ENCODE measurements at places on chromosomes 7 and 10.

DNA sequence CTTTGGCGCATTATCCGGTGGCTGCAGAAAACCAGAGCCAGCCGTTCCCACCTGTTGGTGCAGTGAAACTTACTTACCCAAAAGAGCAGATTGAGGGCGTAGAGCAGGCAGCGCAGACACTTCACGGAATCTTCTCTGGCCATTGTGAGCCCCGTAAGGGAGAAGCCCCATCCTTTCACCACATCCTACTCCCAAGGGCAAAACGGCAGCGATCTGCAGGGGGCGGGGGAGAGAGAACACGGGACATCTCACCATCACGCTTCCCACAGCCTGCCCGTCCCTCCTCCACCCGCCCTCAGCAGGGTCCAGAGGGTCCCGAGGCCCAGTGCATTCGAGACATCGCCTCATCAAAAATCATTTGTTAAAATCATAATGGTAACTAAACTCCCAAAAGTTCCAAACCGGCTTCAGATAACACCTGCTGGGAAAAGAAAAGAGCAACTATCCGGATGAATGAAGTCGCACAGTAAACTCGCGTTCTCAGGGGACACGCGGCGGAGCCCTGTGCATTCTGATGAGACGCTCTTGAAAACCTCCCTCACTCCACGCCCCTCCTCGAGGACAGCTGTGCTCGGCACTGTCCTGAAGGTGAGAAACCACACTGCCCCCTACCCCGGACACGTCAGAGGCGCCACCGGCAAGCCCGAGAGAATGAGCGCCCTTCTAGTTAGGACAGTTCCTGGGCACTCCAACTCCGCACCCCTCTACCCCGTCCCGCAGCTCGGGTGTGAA lies 1.2 kb downstream of the TSPAN12 start:
- DNase-seq: no peak

GRCh38 chr7:155458111-155458877 lies at the start of gene EN2:
Gene EN2, plus strand, starts transcription at chr7:155458129. Its CDS starts 249 bp downstream, at chr7:155458378.
- no peak for DNase-seq

- DNase-seq: no peak
Measured at GRCh38 chr7:12554872-12555271, 15.6 kb upstream of the SCIN start.

- DNase-seq: no peak
Measured at GRCh38 chr7:38825721-38826440, 83.1 kb downstream of the VPS41 start.

- DNase-seq: no peak
Measured at GRCh38 chr10:113572520-113573290, 19.9 kb downstream of the HABP2 start.

GRCh38 chr10:1289591-1289990 lies 233.4 kb downstream of the WDR37 start:
- no peak for DNase-seq

DNA sequence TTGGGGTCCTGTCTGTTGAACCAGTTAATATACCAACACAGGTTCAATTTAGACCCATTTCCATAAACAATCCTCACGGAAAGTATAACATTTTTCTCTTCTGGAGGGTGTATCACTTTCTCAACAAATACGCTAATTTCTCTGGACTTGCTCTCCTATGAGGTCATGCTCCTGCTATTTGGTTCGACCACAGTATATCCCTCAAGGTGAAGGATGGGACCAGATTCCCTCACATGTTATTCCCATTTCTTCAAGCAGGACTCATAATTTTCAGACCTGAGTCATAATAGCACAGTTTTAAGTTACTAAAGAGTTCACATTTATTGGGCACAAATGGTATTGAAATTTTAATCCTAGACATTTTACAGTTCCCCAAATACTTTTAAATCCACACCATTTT lies 57.2 kb downstream of the ADAM12 start:
- DNase-seq: no peak

DNA sequence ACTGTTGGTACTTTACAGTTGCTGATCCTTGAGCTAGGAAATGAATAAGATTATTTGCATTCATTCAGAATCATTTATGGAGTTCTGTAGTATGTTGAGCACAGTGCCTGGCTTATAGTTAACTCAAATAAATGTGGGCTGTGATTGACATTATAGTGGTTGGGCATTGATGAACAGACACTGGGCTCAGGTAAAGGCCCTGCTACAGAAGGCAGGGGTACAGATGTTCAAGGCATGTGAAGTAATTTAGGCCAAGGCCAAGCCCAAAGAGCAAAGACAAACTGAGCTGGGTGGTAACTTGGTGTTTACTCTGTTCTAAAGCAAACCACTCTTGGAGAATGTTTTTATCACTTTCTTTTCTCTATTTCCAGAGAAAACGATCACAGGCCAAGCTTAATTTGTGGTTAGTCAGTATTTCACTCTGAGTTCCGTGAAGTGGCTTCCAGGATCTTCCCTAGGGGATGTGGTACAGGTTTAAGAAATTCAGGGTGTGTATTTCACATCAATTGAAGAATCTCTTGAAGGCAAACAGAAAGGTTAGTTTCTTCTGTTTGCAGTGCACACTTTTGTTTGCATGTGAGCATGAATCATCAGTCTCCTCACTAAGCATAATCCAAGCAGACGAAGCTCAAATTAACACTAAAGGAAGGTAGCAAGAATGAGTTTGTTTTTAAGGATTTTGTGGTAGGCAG lies 113.9 kb upstream of the PRR15 start:
- no peak for DNase-seq

DNA sequence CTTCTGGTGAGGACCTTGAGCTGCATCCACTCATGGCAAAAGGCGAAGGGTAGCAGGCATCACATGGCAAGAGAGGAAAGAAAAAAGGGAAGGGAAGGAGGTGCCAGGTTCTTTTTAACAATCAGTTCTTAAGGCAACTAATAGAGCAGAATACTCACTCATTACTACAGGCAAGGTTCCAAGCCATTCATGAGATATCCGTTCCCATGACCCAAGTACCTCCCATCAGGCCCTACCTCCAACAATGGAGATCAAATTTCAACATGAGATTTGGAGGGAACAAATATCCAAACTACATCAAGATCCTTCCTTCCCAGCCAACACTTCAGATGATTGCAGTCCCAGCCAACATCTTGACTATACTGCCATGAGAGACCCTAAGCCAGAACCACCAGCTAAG lies 38.9 kb upstream of the YAE1 start:
- no peak for DNase-seq

- DNase-seq: no peak
Measured at GRCh38 chr10:70575874-70576802, 26.4 kb downstream of the PRF1 start.

GRCh38 chr7:22082886-22083703 lies 137.4 kb upstream of the CDCA7L start:
- DNase-seq: peak; percentile 20

GRCh38 chr7:37195388-37195787 lies 253.3 kb downstream of the ELMO1 start:
- DNase-seq: no peak

GRCh38 chr7:142611566-142612236 lies 137.6 kb upstream of the PRSS1 start:
- no peak for DNase-seq

DNA sequence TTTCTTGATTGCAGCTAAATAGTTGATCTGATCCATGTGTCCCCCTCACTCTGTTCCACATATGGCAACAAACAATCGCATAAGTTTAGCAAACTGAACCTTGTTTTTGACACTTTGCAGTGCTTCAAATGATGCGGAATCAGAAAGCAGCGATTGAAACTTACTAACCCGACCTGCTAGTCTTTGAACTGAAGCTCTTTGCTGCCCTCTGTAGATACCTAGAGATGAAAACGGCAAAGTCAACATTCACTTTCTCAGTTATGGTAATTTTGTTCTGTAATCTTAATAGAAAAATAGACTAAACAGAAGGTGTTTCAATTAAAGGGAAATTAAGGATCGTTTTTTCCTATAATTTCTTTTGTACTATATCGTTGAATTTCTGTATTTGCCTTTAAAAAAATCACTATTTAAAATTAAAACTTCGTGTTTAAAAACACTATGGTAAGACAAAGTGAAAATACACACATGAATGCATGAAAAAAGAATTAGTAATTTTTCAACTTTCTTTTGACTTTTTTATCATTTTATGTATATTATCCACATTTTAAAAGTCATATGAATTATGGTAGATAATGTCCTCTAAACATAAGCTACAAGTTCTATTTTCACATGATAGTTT lies 276.5 kb downstream of the MAGI2 start:
- DNase-seq: no peak

GRCh38 chr10:17062955-17063484 lies 66.6 kb downstream of the CUBN start:
- no peak for DNase-seq

- no peak for DNase-seq
Measured at GRCh38 chr7:1738511-1738910, 68.4 kb downstream of the ELFN1 start.

- DNase-seq: no peak
Measured at GRCh38 chr10:48523820-48524758, 80.8 kb downstream of the ARHGAP22 start.

- DNase-seq: no peak
Measured at GRCh38 chr10:61845196-61845949, 56.1 kb upstream of the ARID5B start.

- DNase-seq: no peak
Measured at GRCh38 chr7:46486256-46487206, 565.5 kb upstream of the IGFBP3 start.

DNA sequence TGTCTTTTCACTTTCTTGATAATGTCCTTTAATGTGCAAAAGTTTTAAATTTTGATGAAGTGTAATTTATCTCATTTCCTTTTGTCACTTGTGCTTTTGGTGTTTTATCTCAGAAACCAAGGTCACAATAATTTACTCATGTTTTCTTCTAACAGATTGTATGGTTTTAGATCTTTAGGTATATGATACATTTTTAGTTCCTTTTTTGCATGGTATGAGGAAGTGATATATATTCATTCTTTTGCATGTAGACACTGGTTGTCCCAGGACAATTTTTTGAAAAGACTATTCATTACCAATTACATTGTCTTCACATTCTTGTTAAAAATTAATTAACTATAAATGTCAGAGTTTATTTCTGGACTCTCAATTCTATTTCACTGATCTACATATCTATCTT lies 39.8 kb upstream of the GPR22 start:
- DNase-seq: no peak

DNA sequence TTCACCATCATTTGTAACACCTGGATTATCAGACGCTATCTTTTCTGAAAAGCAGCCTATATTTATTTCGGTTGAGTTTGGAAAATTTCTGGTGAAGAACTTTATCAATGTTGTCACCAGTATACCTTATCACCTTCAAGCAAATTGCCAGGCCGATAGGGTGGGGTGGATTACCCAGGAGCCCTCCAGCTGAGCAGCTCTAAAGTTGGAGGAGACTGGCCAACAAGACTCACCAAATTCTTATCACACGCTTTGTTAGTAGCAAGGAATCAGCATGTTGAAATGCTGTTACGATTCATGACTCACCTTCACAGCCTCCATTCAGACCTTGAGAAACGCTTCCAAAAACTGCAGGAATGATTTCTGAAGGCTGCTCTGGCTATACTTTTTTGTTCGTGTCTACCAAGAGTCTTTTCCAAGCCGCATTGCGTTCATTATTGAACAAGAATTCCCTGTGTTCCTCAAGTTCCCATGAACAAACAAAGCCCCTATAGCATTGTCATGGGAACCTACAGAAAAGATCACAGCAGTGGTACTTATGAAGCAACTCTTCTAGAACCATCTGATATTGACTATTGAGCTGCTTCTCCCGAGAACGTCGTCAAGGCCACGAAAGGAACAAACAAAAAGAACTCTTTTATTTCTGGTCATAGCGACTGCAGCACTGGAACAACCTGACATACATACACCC lies 291.4 kb downstream of the SFMBT2 start:
- no peak for DNase-seq

DNA sequence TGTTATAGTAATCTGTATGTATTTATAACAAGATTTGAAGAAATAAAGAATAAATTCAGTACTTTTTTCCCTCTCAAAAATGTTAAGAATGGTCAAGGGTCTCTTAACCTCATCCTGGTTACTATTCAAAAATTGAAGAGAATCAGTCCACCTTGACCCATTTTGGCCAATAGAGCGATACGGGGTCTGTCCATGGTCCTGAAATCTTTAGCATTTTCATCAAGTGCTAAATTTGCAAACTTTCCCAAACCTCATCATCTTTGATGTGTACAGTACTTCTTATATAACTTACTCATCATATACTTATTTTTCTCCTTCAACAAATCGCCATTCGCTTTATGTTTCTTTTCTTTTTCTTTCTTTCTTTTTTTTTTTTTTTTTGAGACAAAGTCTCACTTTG lies 23.6 kb downstream of the TMEM178B start:
- no peak for DNase-seq

DNA sequence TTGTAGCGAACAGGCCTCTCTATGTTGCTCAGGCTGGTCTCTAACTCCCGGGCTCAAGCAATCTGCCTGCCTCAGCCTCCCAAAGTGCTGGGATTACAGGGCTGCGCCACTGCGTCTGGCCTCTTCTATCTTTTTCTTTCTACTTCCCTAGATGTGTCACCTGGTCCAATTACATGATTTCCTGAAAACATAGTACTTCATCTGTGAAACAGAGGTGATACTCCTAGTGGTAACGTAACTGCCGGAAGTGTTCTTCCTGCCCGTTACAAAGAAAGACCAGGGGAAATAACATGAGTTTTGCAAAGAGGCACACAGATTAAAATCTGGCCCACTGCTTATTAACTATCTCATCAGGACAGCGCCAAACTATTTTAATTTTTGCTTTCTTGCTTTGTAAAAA lies 18.4 kb upstream of the HGF start:
- DNase-seq: no peak

DNA sequence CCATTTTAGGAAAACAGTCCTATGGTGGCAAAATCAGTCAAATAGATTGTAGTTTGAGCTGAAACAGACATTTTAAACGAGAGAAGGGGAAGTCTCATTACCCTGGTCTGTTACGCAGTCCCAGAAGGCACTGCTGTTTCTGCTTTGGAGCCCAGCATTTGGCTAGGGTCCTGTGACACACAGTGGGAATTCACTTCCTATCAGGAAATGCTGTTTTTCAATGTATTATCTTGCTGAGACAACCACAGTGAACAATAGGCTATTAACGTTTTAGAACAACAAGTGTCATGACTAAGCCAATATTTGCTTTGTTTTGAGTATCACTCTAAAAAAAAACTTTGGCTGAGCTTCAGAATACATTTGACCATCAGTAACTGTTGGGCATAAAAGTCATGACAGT lies 74.1 kb downstream of the ADD3 start:
- no peak for DNase-seq

GRCh38 chr7:94008537-94008936 lies 4.4 kb upstream of the BET1 start:
- DNase-seq: no peak

DNA sequence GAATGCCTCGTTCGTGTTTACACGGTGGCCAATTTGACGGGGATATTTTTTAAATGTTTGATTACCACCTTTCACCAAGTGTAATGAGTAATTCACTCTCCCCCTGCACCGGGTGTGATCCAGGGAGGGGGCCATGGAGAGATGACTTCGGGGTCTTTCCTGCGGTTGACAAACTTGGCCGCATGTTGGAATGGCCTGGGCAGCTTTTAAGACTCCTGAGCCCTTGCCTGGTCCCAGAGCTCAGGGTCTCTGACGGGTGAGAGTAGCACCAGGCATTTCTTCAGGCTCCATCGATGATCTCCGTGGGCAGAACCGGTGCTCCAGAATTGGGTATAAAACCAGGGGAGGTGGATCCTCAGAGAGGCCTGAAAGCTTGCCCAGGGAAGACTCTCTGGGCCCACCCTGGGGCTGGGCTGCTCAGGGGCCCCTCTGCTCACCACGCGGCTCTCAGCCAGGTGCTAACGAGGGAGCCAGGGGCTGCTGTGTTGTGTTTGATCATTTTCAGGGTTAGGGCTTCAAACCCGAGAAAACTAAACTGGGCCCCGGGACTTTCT lies 882 bp downstream of the ZNF282 start:
- DNase-seq: no peak

Data from stimulated activated CD4-positive, alpha-beta T cell treated with anti-CD3 and anti-CD28 coated beads, TNF-alpha, amount 100 ng/mL, for 1 hour (primary cell).